Right hindlimb (tissue), 1 donor: ENCODE measurements at places on chromosomes 6 and 20.

DNA sequence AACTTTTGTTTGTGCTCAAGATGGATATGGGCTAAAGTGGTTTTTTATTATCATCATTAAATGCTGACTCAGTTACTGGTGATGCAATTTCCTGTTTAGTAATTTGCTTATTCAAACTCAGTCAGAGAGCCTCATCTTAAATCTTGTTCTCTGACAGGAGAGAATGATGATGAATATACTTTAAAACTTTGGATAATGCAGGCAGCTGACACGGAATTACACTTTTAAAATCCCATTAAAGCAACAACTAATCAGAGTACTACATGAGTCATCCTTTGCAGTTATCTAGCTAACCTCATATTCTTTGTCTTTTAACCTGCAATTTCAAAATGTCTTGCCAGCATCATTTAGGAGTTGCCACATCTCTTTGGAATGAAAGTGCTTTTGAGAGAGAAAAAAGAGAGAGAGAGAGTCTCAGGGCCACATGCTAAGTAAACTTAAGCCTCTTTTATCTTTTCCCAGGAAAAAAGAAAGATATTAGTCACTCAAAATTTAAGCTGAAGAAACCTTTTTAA lies 9.2 kb upstream of the C6orf141 start:
- no peak for DNase-seq

DNA sequence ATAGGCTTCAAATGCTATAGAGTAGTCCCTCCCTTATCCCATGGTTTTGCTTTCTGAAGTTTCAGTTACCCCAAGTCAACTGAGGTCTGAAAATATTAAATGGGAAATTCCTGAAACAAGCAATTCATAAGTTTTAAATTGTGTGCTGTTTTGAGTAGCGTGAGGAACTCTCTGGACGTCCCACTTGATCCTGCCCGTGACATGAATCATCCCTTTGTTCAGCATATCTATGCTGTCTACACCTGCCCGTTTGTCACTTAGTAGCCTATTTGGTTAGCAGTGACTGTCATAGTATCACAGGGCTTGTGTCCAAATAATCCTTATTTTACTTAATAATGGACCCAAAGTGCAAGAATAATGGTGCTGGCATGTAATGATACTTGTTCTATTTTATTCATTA lies 5.0 kb downstream of the PCMT1 start:
- no peak for DNase-seq

- DNase-seq = peak; percentile 98
Observed at GRCh38 chr6:112289038-112289566, 34.7 kb upstream of the LAMA4 start.

DNA sequence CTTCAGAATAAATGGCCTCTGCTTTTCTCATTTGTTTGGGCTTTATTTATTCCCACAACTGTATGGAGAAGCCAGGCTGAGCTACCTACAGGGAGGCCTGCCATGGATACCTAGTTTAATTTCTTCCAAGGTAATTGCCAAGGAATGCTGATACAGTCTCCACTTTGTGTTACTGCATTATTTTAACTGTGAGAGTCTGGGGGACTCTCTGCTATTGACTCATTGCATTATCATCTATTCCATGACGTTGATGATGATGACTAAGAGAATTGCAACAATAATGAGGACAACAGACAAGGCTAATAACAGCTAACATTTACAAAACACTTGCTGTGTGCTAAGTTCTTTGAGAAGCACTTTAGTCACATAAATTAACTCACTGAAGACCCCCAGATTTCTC lies 88.3 kb upstream of the COL21A1 start:
- DNase-seq = no peak

- DNase-seq = no peak
Observed at GRCh38 chr6:26389349-26389894, 6.5 kb downstream of the BTN2A2 start.

GRCh38 chr6:98828941-98829411 lies 5.4 kb upstream of the POU3F2 start:
- no peak for DNase-seq

GRCh38 chr6:125612345-125612846 lies 137.0 kb upstream of the HEY2 start:
- DNase-seq = no peak

GRCh38 chr20:23298926-23299672 lies 51.5 kb upstream of the NXT1 start:
- DNase-seq = no peak

DNA sequence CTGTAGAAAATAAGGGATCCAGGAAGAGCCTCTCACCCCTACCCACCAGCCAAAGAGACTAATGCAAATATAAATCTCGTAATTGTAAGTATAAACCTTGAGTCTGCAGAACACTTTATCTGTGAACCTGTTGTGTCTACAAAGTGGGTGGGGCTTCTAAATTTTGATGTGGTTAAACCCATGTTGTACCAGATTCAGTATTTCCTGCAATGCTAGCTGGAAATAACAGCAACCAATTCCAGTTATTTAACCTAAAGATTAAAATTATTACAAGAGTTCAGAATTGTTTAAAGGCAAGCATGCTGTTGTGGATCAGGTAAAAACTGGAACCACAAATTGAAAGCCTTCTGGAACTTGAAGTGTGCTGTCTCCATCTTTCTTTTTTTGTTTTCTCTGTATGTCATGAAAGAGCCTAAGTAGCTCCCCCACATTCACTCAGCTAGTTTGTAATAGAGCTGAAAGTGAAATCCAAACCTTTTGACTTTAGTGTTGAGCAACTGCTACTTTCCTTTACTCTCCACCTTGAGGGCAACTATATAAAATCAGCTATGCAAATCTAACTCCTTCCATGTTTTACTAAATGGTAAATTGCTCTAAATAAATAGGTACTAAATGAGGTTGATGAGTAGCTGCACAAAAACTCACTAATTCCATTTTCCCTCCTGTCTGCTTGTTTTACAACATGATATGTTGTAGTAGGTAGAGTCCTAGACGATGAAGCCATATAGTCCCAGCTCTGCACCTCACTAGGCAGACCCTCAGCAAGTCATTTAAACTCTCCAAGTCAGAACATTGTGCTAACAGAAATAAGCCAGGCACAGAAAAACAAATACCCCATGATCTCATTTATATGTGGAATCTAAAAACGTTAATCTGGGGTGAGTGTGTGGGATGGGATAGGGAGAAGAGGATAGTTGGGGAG lies 17.9 kb upstream of the THEMIS start:
- no peak for DNase-seq

DNA sequence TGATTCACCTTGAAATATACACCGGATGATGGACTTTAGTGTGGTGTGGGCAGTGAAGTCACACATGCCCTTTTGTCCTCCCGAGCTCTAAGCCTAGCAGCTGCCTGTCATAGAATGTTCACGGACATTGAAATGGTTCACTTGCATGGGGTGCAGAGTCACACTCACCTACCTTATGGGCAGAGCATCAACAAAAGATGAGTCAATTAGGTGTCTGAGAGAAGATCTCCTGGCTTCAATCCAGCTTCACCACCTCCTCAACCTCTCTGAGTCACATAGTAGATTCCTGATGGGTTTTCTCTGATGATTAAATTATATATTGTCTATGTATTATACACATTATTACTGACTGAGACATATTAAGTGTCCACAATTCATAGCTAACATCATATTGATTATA lies 48.1 kb upstream of the HLA-E start:
- no peak for DNase-seq

DNA sequence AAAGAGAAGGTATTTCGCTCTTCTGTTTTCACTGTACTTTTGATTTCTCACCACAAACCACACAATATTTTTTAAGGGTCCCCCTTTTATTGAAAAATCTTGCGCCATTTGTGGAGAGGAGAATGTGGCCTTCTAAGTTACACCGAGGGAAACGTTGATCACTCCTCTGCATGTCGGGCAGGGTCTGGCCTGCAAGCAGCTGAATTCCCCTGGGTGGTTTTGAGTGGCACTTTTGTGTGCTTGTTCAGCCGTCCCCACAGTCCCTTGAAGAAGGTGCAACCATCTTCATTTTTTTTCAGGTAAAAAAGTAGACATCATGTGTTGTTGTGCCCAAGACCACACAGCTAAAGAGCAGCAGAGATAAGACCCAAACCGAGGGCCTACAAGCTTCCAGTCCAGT lies 6.1 kb downstream of the GPR31 start:
- no peak for DNase-seq

DNA sequence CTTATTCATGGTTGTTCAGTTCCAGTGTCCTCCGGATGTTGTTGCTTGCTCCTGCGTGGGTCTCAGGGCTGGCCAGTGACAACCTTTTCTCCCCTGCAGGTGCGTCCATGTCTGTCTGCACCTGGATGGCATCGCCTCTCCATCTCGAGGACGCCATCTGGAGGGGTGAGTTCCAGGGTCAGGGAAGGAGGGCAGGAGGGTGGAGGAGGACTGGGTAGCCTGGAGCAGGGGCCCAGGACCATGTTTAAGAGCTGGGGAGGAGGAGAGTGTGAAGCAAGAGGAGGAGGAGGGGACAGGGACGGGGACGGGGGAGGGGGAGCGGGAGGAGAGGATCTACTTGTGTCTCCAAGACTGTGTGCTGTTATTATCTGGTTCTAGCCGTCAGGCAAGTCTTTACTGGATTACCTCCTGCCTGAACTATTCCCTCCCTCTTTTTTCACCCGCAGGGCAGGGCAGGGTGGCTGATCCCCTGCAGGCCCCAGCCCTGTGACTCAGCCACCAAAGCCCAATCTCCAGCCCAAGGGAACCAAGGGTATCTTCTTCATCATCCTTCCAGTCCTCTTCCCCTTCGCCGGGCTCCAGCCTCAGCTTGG lies 32.2 kb upstream of the TULP1 start:
- DNase-seq = no peak

- DNase-seq = no peak
Observed at GRCh38 chr20:13855613-13856012, 70.8 kb downstream of the NDUFAF5 start.

GRCh38 chr20:23603321-23603720 lies 2.4 kb downstream of the CST9 start:
- DNase-seq = no peak

DNA sequence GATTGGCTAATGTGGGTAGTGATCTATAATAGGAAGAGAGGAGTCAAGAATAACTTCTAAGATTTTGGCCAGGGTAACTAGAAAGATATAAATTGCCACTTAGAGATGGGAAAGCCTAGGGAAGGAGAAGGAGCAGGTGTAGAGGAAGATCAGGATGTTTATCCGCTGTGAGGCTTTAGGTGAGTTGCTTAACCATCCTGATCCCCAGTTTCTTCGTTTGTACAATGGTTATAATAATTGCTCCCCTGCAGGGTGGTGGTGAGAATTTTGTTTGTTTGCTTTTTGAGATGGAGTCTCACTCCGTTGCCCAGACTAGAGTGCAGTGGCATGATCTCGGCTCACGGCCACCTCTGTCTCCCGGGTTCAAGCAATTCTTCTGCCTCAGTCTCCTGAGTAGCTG lies 2.4 kb upstream of the MYMX start:
- no peak for DNase-seq

GRCh38 chr6:169362501-169363121 lies 109.0 kb upstream of the THBS2 start:
- no peak for DNase-seq

GRCh38 chr20:49676581-49677291 lies 36.9 kb downstream of the B4GALT5 start:
- no peak for DNase-seq

- DNase-seq = no peak
Observed at GRCh38 chr6:139990856-139991465, 616.5 kb upstream of the CITED2 start.

GRCh38 chr20:1600736-1601135 lies 19.1 kb downstream of the SIRPB1 start:
- DNase-seq = no peak

GRCh38 chr6:129634411-129635230 lies 75.4 kb downstream of the ARHGAP18 start:
- DNase-seq = no peak

DNA sequence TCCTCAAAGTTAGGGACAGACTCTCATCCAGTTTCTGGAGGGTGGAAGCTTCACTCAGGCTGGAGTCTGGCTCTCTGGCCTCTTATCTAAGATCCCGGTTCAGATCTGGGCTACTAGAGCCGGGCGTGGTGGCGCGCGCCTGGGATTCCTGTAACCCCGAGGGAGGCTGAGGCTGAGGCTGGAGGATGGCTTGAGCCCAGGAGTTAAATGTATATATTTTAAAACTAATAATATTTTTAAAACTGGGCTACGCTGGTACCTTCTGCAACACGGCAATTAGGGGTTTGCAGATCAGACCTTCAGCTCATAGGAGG lies 710 bp upstream of the ZNF343 start:
- DNase-seq = peak; percentile 23

DNA sequence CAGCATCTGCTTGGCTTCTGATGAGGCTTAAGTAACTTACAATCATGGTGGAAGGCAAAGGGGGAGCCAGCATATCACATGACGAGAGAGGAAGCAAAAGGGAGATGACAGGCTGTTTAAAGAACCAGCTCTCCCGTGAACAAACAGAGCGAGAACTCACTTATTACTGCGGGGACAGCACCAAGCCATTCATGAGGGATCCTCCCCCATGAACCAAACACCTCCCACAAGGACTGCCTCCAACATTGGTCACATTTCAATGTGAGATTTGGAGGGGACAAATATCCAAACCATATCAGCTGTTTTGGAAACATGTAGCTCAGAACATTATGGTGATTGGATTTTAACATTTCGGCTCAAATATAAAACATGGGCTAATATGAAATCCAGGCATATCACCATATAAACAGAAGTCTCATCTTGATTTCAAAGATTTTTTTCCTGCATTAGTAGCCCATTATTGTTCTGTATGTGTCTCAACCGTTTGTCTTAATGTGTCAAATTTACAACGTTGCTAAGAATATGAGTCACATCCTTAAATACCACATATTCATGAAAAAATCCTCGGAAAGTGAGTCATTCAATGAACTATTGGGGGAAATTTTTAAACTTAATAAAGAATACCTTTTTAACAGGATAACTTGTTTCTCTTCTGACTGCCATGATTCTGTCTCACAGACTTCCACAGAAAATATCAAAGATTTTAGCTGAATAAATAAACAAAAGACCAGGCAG lies 894.3 kb downstream of the TFAP2A start:
- DNase-seq = no peak

- DNase-seq = peak; percentile 43
Observed at GRCh38 chr6:44831002-44831610, 443.6 kb downstream of the CDC5L start.

DNA sequence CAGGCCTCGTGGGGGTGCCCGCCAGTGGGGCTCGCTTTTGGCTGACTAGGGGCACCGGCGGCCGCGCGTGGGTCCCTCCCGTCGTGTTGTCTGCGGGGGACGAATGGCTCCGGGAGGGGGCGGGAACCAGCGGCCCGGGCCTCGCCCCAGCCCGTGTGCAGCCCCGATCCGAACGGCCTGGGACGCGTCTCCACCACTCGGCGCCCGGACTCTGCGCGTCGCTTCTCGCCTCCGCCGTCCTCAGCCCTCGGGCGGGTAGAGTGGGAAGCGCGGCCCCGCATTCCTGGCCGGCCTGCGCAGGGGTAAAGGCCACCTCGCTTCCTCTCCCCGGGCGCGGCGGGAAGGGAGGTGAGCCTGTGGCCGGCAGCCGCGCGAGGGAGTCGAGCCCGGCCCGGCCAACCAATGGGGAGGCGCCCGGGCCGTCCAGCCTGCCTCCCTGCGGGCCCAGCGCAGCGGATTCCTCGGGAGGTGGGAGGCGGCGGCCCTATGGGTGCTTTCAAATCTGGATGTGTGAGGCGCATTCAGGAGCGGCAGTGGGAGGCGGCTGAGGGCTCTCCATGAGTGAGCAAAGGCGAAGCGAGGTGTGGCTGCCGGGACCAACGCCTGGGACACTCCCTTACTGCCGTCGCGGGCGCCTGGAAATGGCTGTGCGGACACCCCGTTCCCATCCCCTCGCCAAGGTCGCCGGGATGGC lies 1.1 kb upstream of the ZBTB46 start:
- DNase-seq = peak; percentile 52
